Activated CD4-positive, alpha-beta memory T cell treated with anti-CD3 and anti-CD28 coated beads for 36 hours (primary cell): ENCODE measurements at places on chromosomes 6 and 20. TPM values are rescaled to one million over a fixed set of nuclear protein-coding genes. Genes with fewer than 3 reads are reported as not detected.
A peak's percentile ranks its signal among the peaks of the same experiment; 100 is the strongest.

SPTLC3 gene
- total RNA-seq = 0.26 TPM

MRAP2 gene
- not detected for total RNA-seq

- DNase-seq = no peak
Observed at GRCh38 chr6:28107506-28107905, 16.9 kb upstream of the ZSCAN16 start.

DNA sequence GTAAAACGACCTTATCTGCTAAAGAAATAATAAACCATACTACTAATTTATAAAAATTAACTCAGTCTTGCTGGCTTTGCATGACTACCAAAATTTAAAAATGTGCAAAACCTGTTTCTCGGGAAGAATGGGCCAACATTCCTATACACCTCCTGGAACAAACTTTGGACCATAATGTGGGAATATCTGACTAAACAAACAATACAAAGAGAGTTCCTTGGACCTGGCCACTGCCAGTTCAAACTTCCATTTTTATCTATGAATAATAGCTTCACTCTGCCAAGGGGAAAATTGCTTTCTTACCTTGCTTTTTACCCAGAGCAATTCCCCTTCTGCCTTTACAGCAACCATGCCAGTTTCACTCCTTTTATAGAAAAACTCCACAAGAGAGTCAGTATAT is 38.7 kb upstream of the POU5F1 start:
- no peak for DNase-seq

GRCh38 chr20:48195121-48195870 is 410.0 kb upstream of the SULF2 start:
- no peak for DNase-seq

DNA sequence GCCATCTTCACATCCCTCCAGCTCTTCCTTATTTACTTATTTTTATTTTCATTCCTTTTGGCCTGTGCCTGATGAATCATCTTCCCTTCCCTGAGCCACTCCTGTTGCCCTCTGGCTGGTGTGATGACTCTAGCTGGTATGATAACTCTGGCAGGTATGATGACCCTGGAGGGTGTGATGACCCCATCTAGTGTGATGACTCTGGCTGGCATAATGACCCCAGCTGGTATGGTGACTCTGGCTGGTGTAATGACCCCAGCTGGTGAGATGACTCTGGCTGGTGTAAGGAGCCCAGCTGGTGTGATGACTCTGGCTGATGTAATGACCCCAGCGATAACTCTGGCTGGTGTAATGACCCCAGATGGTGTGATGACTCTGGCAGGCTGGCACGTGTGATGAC is 426.8 kb downstream of the QKI start:
- no peak for DNase-seq

OPN5 gene
- total RNA-seq = not detected

DNA sequence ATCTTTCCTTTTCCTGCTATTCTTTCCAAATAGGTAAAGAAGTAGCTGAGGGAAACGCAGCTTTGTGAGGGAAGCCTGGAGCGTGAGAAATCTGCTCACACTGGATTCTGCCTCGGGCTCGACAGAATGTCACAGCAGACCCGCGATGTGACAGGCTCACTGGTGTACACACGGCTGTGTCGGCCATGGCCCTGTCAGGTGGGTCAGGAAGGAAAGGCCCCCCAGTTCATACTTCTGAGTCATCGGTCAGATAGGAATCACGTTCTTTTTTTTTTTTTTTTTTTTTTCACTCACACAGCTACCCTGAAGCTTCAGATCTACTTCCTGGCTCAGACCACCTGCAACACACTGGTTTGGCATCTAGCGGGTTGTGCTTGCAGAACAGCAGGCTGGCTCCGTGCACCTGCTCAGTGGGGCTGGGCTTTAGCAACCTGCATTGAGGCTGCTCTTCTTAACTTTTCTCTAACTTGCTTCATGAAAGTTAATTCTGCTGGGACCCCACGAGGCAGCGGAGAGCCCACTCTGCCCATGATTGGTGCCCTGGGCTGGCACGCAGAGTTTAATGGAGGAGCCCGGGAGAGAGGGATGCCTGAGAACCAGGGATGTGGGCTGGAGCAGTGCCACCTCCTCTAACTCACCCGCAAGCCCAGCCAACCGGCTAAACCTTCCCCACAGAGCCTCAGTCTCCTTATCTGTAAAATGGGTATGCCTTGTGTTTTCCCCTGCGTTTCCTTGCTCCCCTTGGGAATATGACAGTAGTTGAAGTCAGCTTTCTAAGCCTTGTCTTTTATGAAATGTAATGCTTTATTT is 61.5 kb upstream of the FNDC1 start:
- DNase-seq = peak; percentile 65

- no peak for DNase-seq
Observed at GRCh38 chr6:157203312-157203744, 120.0 kb downstream of the TMEM242 start.

- DNase-seq = no peak
Observed at GRCh38 chr6:136249336-136249735, 775 bp downstream of the MTFR2 start.

DAAM2 gene
- not detected for total RNA-seq

GRCh38 chr6:8993111-8993510 is 557.8 kb upstream of the SLC35B3 start:
- DNase-seq = no peak

GRCh38 chr6:13359287-13359686 is 30.9 kb upstream of the TBC1D7 start:
- no peak for DNase-seq

- peak; percentile 62 for DNase-seq
Observed at GRCh38 chr20:461254-462198, 807 bp downstream of the TBC1D20 start.

DNA sequence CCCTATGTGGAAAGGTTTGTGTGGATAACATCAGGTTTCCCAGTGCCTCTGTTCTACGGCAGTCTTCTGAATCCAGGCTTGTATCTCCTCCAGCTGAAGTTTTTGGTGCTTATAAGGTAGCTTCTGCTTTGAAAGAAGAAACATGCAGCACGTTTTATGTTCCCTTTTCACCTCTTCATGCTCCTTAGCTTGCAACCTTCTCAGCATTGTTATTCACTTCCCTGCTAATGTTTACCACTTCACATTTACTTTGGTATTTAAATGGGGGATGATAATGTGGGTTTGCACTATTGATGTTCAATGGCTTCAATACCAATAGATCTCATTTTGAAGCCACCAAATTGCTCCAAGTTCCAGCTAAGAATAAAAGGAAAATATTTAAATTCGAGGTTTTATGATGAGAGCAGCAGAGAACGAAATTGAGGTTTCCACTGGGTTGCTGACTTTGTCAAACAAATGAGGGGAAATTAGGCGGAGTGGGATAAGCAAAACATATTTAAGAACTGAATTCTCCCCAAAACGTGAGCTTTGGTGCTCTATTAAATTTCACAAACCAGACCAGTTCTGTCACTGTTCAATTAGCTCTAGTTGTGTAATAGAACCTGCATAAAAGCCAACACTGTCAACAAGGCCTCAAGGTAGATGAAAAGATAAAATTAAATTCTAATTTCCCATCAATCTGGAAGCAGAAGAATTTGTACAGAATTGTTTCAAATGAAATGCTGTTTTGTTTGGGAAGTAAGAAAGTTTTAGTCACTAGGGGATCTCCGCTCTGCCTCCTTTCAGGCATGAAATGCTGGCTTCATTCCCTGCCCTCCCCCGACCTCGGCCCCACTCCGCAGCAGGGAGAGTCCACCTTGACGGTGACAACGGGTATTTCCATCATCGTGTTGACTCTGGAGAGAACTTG is 1.4 kb downstream of the IL22RA2 start:
- no peak for DNase-seq

DNA sequence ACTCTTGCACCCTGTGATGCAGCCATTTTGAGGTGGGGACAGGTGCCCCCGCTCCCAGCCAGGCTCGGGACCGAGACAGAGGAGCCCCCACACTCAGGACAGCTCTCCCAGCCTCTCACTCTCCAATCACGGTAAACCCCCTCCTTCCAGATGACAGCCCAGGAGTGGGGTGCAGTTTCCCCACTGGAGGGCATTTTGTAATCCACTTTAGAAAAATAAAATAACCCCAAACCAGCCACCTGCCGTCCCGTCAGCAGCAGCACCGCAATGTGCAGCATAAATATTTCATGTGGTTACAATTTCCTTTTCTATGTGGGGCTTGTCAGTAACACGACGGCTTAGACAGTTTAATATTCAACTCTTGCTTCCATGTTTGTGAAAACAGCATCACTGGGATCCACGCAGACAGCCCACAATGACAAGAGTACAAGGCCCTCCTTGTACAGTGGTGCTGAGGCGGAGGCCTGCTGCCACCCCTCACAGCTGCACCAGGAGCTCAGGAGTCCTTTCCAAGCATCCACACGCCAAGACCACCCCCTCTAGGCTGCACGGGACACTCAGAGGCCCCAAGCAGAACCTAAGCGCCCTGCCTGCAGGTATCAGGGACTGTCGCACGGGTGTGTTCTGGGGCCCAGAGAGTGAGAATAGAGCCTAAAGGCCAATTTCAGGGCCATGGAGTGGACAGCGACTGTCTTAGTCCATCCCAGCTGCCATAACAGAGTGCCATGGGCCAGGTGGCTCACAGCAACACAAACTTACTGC is 116.7 kb downstream of the JPH2 start:
- DNase-seq = peak; percentile 52

SULF2 gene
- 0.17 TPM for total RNA-seq

ULBP3 gene
- not detected for total RNA-seq

GRCh38 chr6:32865724-32866443 is 11.9 kb downstream of the PSMB9 start:
- peak; percentile 30 for DNase-seq

GRCh38 chr6:135052939-135053338 is 1.7 kb downstream of the HBS1L start:
- no peak for DNase-seq

DCDC2 gene
- total RNA-seq = not detected

GRCh38 chr6:168190014-168190405 is 111.0 kb upstream of the FRMD1 start:
- no peak for DNase-seq

DNA sequence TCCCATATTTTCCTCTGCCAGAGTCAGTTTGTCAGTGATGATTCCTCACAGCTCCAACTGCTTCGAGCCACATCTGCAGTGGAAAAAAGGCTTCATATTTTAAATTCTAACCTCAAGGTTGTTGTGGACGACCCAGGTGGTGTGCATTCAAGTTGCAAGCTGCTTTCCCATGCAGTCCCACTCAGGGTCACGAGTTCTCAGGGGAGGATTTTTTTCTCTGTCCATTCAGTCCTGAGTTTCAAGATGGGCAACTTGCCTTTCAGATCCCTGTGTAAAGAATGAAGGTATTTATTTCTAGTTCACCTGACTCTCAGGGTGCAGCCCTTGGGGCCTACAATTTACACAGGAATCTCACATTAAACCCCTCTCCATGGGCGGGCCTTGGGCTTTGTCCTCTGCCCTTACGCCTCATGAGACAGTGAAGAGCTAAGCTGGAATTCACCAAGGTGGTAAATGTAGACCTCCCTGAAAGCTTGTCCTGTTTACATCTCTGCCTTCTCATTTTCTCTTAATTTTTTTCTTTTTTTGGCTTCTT is 65.9 kb downstream of the TPD52L1 start:
- no peak for DNase-seq

GRCh38 chr6:85455471-85456026 is 5.7 kb downstream of the NT5E start:
- DNase-seq = no peak

- DNase-seq = no peak
Observed at GRCh38 chr20:13515291-13515690, 123.4 kb downstream of the TASP1 start.

ZNF322 gene
- 10.4 TPM for total RNA-seq

GRCh38 chr20:58510921-58511320 is 4.3 kb downstream of the APCDD1L start:
- DNase-seq = no peak

- DNase-seq = no peak
Observed at GRCh38 chr6:42125231-42125630, 17.2 kb downstream of the C6orf132 start.

GRCh38 chr6:33857093-33857931 is 53.5 kb upstream of the MLN start:
- no peak for DNase-seq

FNDC11 gene
- 0.55 TPM for total RNA-seq

DNA sequence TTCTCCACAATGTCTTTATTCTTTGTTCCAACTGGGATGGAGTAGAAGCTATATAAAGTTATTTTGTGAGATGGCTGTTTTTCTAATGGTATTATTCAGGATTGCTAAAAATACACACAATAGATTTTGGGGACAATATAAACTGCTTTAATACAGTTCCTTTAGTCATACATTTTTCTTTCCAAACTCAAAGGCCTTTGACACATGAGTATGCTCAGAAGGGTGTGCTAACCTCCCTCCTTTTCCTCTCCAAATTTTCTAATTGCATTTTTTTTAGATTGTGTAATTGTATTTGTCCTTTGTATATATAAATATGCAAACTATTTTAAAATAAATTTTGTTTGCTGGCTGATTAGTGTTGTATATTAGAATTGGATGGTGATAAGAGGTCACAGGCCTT is 119.6 kb upstream of the FOXO3 start:
- DNase-seq = no peak

SLC2A10 gene
- not detected for total RNA-seq

DNA sequence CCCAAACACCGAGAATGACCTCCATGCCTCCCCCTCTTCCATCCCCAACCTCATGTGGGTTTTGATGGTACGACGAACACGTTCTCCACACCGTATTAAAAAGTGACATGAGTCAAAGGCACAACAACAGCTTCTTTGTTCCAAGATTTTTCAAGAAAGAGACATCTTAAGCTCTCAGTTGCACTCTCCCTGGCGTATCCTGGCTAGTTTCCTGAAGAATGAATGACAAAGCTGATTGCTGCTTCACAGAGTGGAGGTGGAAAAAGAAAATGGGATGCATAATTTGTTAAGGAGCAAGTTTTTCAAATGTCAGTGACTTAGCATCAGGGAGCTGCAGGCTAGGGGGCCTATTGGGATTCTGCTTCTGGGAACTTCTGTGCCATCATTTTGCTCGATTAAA is 95.5 kb downstream of the STK35 start:
- DNase-seq = no peak
